ENCODE measurements at places on chromosomes 3 and 15. TPM values are rescaled to one million over a fixed set of nuclear protein-coding genes. Genes with fewer than 3 reads are reported as not detected.

The CLRN1 gene
- not detected for total RNA-seq

The RETNLB gene
- total RNA-seq: not detected

The TIPARP gene
- total RNA-seq: 52.0 TPM

The CELSR3 gene
- total RNA-seq: 7.3 TPM

The SLCO3A1 gene
- total RNA-seq: 40.5 TPM

The CDC25A gene
- total RNA-seq: 16.3 TPM

The GRM7 gene
- total RNA-seq: not detected

The P2RY14 gene
- total RNA-seq: 0.51 TPM

The DHX30 gene
- 62.1 TPM for total RNA-seq

The SNTN gene
- total RNA-seq: not detected

The PLSCR2 gene
- total RNA-seq: not detected

The GATM gene
- total RNA-seq: 0.81 TPM

The ATP13A5 gene
- not detected for total RNA-seq

The CTXN2 gene
- not detected for total RNA-seq

The C15orf62 gene
- total RNA-seq: 1.5 TPM

The SRGAP3 gene
- total RNA-seq: 5.8 TPM

The TGM5 gene
- total RNA-seq: not detected

The ADAMTS9 gene
- total RNA-seq: not detected

The NCKIPSD gene
- total RNA-seq: 37.3 TPM

The SOX14 gene
- total RNA-seq: not detected

The CHRM5 gene
- total RNA-seq: not detected

The ITGA11 gene
- 1.2 TPM for total RNA-seq

The PGBD4 gene
- 3.3 TPM for total RNA-seq

The TEX55 gene
- total RNA-seq: not detected

The DAZL gene
- not detected for total RNA-seq

The SEMA3G gene
- total RNA-seq: not detected

The GP5 gene
- 5.2 TPM for total RNA-seq

The RYR3 gene
- total RNA-seq: not detected

The SST gene
- total RNA-seq: not detected

The CDCP1 gene
- 7.1 TPM for total RNA-seq

The ZNF80 gene
- 0.15 TPM for total RNA-seq

The LMCD1 gene
- not detected for total RNA-seq

The CD86 gene
- total RNA-seq: 1.4 TPM

The SI gene
- total RNA-seq: not detected

The ACKR2 gene
- total RNA-seq: 0.15 TPM

The FSIP1 gene
- 0.35 TPM for total RNA-seq

The FAM81A gene
- total RNA-seq: 0.67 TPM
